HepG2 (cell line): ENCODE measurements at places on chromosomes 2 and 18. TPM values are rescaled to one million over a fixed set of nuclear protein-coding genes. Genes with fewer than 3 reads are reported as not detected.
A peak's percentile ranks its signal among the peaks of the same experiment; 100 is the strongest.

- H3K27me3 ChIP-seq, result no peaks in the 10 kb centered on the region
- DNase-seq, result peak; percentile 12
- no peaks in the 10 kb centered on the region for H3K36me3 ChIP-seq
- H3K4me3 ChIP-seq, result no peak overlapping the region
Observed at GRCh38 chr18:57921708-57922107, 118.6 kb upstream of the ATP8B1 start.

DNA sequence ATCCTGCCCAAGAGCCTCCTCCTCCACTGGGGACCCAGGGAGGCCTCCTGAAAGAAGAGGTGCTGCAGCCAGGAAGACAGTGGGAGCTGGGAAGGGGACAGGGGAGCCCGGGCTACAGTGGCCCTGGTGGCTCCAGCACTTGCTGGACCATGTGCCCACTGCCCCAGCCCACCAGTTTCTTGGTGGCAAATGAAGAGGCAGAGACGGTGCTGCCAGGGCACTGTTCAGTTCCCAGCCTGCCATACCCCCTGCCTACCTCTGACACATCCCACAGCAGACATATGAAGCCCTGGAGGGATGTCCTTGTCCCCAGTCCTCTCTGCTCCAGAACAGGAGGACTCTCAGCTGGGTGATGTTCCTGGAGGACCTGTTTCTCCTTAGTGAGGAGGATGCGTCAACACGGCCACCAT is 3.7 kb downstream of the RAMP1 start:
- H3K27me3 ChIP-seq, result peaks cover 12% of the 10 kb centered on the region; the same call in 1 of the 2 replicates
- H3K4me3 ChIP-seq, result no peak overlapping the region
- no peaks in the 10 kb centered on the region for H3K36me3 ChIP-seq
- no peak for DNase-seq
- no peak overlapping the region for H3K27ac ChIP-seq

- H3K27me3 ChIP-seq, result no peaks in the 10 kb centered on the region
- no peaks in the 10 kb centered on the region for H3K36me3 ChIP-seq
- H3K27ac ChIP-seq, result no peak overlapping the region
- DNase-seq, result no peak
- H3K4me3 ChIP-seq, result no peak overlapping the region
Observed at GRCh38 chr2:65450810-65451209, 18.4 kb upstream of the SPRED2 start.

- H3K36me3 ChIP-seq, result no peaks in the 10 kb centered on the region
- DNase-seq, result peak; percentile 24
- H3K27ac ChIP-seq, result no peak overlapping the region
- peaks cover 2% of the 10 kb centered on the region for H3K27me3 ChIP-seq
- no peaks in the 10 kb centered on the region for H3K4me1 ChIP-seq
Observed at GRCh38 chr2:23566241-23567142, 181.5 kb downstream of the KLHL29 start.

DNA sequence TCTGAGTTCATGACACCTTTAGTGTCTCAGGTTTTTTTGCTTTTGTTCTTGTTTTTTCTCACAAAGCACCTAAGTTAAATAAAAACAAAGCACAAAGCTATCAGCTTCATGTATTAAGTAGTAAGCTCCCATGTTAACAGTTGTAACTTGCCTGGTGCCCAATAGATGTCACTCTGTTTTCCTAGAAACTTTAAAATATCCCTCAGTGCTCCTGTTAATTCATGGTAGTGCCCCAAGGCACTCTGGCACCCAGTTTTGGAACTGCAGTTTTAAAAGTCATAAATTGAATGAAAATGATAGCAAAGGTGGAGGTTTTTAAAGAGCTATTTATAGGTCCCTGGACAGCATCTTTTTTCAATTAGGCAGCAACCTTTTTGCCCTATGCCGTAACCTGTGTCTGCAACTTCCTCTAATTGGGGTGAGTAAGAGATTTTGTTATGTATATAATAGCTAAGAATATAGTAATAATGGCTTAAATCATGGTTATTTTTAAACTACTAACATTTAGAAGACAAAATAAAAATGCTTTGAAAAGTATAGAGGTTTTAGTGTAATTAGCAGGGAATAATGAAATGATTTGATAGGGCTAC is 555.0 kb upstream of the TMEFF2 start:
- no peaks in the 10 kb centered on the region for H3K27me3 ChIP-seq
- H3K4me3 ChIP-seq, result no peak overlapping the region
- DNase-seq, result peak; percentile 9
- H3K27ac ChIP-seq, result no peak overlapping the region
- H3K36me3 ChIP-seq, result no peaks in the 10 kb centered on the region
- H3K4me1 ChIP-seq, result no peaks in the 10 kb centered on the region

GRCh38 chr2:75500633-75501032 is 60.1 kb downstream of the EVA1A start:
- H3K27ac ChIP-seq, result no peak overlapping the region
- H3K4me3 ChIP-seq, result no peak overlapping the region
- no peaks in the 10 kb centered on the region for H3K27me3 ChIP-seq
- H3K36me3 ChIP-seq, result peaks cover 38% of the 10 kb centered on the region
- no peak for DNase-seq

GRCh38 chr2:178949584-178949983 is 100.4 kb downstream of the CCDC141 start:
- H3K36me3 ChIP-seq, result no peaks in the 10 kb centered on the region
- no peak overlapping the region for H3K27ac ChIP-seq
- no peak overlapping the region for H3K4me3 ChIP-seq
- DNase-seq, result no peak
- H3K4me1 ChIP-seq, result no peaks in the 10 kb centered on the region

DNA sequence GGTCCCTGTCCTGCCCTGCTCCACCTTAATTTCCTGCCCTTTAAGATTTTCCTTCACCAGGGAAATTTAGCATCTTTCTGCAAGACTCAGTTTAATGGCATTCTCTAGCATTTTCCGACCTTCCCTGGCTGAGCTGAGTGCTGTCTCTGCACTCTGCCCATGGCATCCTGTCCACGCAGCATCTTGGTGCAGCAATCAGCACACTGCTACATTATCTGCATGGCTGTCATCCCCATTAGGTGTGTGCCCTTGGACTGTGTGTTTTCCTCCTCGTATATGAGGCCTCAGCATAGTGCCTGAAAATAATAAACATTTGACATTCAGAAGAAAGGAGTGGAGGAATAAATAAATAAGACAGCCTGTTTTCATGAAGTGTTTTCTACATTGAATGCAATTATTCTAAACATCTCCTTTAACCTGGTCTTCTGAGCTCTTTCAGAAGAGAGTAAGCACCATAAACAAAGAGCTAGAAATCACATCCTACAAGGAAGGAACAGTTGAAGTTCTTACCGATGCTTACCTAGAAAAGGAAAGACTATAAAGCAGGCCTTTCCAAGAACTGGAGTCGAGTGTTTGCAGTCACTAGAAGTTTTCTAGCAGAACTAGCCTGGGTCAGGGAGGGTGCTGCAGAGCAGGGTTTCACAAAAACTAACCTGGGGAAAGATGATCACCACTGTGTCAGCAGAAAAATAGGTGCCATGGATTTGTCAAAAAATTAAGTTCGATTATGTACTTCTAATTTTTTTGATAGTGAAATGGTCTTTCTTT is 131.4 kb upstream of the ITGB6 start:
- H3K27me3 ChIP-seq, result no peaks in the 10 kb centered on the region
- H3K4me3 ChIP-seq, result no peak overlapping the region
- H3K4me1 ChIP-seq, result peaks cover 20% of the 10 kb centered on the region
- no peaks in the 10 kb centered on the region for H3K36me3 ChIP-seq
- H3K27ac ChIP-seq, result no peak overlapping the region

DNA sequence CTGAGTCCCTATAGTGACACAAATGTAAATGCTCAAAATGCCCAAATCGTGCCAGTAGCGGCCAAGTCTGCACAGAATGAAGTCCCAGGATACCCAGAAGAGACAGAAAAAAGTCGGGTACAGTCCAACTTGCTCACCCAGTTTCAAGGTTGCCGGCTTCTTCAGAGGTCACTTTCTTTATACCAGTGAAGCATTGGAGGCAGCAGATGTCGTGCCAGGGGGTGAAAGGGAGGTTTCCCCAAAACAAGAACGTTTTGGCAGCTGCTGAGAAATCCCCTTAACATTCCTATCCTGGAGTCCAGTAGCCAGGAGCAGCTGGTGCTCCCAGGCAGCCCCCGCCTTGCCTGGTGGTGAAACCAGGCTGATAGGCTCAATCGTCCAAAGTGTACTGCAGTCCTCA is 58.1 kb upstream of the MCFD2 start:
- H3K27ac ChIP-seq, result no peak overlapping the region
- H3K4me3 ChIP-seq, result no peak overlapping the region
- peaks cover 41% of the 10 kb centered on the region for H3K4me1 ChIP-seq
- no peaks in the 10 kb centered on the region for H3K27me3 ChIP-seq

DNA sequence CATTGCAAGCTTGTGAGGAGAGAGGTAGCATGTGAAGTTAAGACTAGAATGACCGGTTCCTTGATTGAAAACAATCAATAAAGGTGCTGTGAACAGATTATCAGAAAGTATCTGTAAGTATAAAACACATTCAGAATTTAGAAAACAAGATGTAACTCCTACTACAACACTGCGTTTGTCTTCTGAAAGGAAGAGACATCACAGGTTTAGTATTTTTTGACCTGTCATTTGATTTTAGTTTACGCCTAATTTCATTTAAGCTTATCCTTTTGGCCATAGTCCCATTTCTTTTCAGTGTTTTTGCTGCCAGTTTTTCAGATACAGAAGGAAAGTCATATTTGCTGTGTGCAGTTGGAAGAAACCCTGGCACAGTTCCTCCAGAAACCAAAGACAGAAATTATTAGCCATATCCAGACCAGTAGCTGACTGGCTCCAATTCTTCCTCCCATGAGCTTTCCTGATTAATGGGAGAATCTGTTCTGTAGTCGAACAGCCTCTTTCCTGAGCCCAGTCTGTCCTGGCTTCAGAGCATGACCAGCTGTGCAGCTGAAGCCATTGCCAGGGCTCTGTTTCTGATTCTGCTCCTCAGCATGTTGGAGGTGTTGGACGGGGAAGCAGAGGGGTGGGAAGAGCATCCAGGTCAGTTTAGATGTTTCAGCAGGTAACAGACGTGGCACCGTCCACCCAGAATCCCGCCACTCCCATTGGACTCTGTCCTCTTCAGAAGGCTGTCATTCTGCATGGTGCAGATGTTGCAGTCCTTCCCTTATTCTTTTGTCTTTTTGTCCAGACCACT is 61.0 kb downstream of the CRIM1 start:
- peaks cover 32% of the 10 kb centered on the region for H3K4me1 ChIP-seq
- peaks cover 26% of the 10 kb centered on the region; the same call in 2 of the 3 replicates for H3K36me3 ChIP-seq
- DNase-seq, result no peak
- no peak overlapping the region for H3K27ac ChIP-seq

GRCh38 chr2:201378496-201379397 is 21.6 kb upstream of the FLACC1 start:
- H3K4me3 ChIP-seq, result no peak overlapping the region
- H3K4me1 ChIP-seq, result no peaks in the 10 kb centered on the region
- H3K36me3 ChIP-seq, result peaks cover 10% of the 10 kb centered on the region
- no peaks in the 10 kb centered on the region for H3K27me3 ChIP-seq
- no peak overlapping the region for H3K27ac ChIP-seq

- DNase-seq, result peak; percentile 14
- no peaks in the 10 kb centered on the region for H3K36me3 ChIP-seq
- no peak overlapping the region for H3K27ac ChIP-seq
- H3K4me1 ChIP-seq, result 0 out of 2 replicates have a peak, but pooled peaks cover 8% of the 10 kb centered on the region
Observed at GRCh38 chr2:137173463-137173862, 408.1 kb downstream of the THSD7B start.

GRCh38 chr2:86036669-86037138 is 69.0 kb downstream of the POLR1A start:
- H3K27ac ChIP-seq, result no peak overlapping the region
- no peak for DNase-seq
- no peaks in the 10 kb centered on the region for H3K27me3 ChIP-seq

DNA sequence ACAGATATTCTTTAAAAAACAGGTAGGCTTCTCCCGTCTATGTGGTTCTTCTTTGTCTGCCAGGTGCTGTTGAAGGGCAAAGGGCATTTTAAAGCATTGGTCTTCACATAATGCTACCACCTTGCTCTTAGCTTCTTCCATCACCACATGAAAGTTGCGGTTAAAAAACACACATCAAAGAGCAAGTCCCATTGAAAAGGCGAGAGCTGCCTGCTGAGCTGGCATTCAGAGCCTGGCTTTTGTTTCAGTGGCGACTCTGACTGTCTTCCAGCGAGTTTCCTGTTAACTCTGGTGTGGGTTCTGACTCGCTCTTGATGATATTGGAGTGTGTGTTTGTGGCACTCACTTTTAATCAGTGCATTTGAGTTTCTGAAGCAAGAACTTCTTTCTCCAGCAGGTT is 624.9 kb upstream of the FANCL start:
- no peak for DNase-seq
- H3K4me1 ChIP-seq, result peaks cover 13% of the 10 kb centered on the region; the same call in 1 of the 2 replicates
- no peak overlapping the region for H3K4me3 ChIP-seq
- no peaks in the 10 kb centered on the region for H3K36me3 ChIP-seq
- no peak overlapping the region for H3K27ac ChIP-seq

Gene EHD3
- total RNA-seq, result 0.69 and 0.70 TPM in 2 replicates

Gene CNDP1
- total RNA-seq, result not detected in 2 replicates

Gene PCARE
- not detected in 2 replicates for total RNA-seq

Gene SLC23A3
- total RNA-seq, result 0.38 TPM in 1 of 2 replicates, not detected in the other

Gene ALPI
- total RNA-seq, result not detected in 2 replicates

Gene GALNT14
- not detected in 2 replicates for total RNA-seq
